Activated naive CD4-positive, alpha-beta T cell treated with anti-CD3 and anti-CD28 coated beads for 36 hours (primary cell): ENCODE measurements at places on chromosomes 1 and 21. TPM values are rescaled to one million over a fixed set of nuclear protein-coding genes. Genes with fewer than 3 reads are reported as not detected.

- H3K27ac ChIP-seq = no peak overlapping the region
- no peak overlapping the region for H3K4me3 ChIP-seq
- peaks cover 2% of the 10 kb centered on the region for H3K27me3 ChIP-seq
- peaks cover 8% of the 10 kb centered on the region for H3K4me1 ChIP-seq
Measured at GRCh38 chr21:14742119-14742518, 196.0 kb upstream of the SAMSN1 start.

JAM2 gene
- total RNA-seq = 0.27 TPM

GRCh38 chr1:228228601-228229074, 20.8 kb downstream of the OBSCN start:
- H3K36me3 ChIP-seq = peaks cover 61% of the 10 kb centered on the region
- no peak for DNase-seq
- no peaks in the 10 kb centered on the region for H3K27me3 ChIP-seq
- no peaks in the 10 kb centered on the region for H3K4me1 ChIP-seq
- H3K27ac ChIP-seq = no peak overlapping the region

TNNI3K gene
- total RNA-seq = 0.40 TPM

GRCh38 chr1:214913966-214914365, 168.6 kb upstream of the KCNK2 start:
- H3K4me3 ChIP-seq = no peak overlapping the region
- no peak overlapping the region for H3K27ac ChIP-seq

ALX3 gene
- total RNA-seq = not detected

CD1E gene
- total RNA-seq = not detected

OR14K1 gene
- not detected for total RNA-seq

CFHR4 gene
- total RNA-seq = not detected

DNA sequence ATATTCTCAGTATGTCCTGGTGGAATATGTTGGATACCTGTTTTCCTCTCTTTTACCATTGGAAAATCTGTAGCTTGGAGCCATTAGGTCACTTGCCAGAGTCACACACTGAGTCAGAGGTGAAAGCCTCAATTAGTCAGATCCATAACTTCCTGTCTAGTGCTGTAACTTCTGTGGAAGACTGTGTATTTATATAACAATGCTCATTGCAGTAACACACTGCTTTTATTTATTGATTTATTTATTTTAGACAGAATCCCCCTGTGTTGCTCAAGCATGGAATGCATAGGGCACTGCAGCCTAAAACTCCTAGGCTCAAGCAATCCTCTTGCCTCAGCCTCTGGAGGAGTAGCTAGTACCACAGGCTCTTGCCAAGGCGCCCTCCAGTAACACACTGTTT, 1.3 kb upstream of the DOCK7 start:
- H3K27ac ChIP-seq = peak overlapping the region; percentile 51
- peaks cover 3% of the 10 kb centered on the region for H3K27me3 ChIP-seq
- H3K4me3 ChIP-seq = no peak overlapping the region
- peak; percentile 14 for DNase-seq
- H3K4me1 ChIP-seq = peaks cover 26% of the 10 kb centered on the region

DNA sequence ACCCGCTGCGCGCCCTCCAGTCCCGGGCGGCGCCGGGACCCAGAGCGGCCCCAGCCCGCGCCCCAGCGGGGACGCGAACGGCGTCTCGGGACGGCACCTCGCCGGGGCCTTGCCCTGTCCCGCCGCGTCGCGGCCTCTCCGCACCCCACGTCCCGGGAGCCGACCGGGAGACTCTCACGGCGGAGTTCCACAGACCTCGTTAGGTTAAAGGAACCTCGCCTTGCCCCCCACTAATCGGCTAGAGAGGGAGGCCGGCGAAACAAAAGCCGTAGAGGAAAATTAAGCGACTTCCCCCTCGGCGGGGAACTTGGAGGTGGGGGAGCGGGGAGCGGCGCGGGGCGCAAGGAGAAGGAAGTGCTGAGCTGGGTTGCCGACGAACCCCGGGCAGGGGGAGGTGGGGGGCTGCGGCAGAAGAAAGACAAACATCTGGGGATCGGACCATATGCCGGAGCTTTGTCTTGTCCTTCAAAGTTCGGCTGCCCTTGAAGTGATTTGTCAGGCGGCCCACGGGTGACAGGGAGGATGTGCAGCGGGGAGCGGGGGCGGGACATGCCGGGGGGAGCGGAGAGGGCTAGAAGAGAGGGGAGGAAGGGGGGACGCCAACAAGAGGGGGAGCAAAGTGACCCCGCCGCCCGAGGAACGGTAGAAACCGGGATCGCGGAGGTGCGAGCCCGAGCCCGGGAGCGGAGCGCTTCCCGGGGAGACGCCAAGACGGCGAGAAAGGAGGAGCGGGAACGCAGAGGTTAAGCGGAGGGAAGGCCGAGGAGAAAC, 120.0 kb upstream of the RRP15 start:
- no peaks in the 10 kb centered on the region for H3K36me3 ChIP-seq
- H3K27me3 ChIP-seq = peaks cover 54% of the 10 kb centered on the region
- peak; percentile 10 for DNase-seq
- no peak overlapping the region for H3K27ac ChIP-seq
- H3K4me1 ChIP-seq = peaks cover 15% of the 10 kb centered on the region

DNA sequence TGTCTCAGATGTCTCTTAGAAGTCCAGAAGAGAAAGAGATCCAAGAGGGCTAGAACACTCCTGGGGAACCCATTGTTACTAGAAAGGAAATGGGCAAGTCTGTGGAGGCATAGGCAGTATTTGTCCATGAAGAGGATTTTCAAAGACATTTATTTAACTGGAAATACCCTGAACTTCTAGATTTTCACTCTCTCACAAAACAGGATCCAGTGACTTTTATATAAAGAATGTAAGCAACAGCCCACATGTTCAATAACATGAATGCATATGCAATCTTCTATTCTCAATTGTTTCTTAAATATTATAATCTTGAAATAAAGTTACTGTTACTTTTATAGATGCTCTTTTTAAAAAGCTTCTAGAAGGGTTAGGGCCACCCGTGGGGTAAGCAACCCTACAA, 53.4 kb downstream of the TBX15 start:
- peaks cover 6% of the 10 kb centered on the region for H3K27me3 ChIP-seq
- no peak overlapping the region for H3K4me3 ChIP-seq
- H3K4me1 ChIP-seq = no peaks in the 10 kb centered on the region
- no peak for DNase-seq

NBPF14 gene
- total RNA-seq = 14.9 TPM

DNA sequence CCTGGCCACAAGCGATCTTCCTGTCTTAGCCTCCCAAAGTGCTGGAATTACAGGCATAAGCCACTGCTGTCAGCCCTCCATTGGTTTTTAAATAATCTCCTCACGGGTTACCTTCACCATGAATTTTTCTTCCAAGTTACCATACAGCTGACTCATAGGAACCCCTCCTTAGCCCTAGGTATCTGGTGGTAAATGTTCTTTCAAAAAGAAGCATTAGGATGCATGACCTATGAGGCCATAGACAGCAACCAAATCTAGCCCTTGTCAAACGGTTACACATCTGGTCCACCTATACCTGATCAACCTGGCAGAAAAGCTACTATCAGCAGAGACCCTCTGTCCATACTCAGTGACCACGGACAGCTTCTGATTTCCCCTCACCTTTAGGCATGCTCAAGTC, 12.7 kb upstream of the DEGS1 start:
- DNase-seq = no peak
- H3K4me3 ChIP-seq = no peak overlapping the region
- H3K4me1 ChIP-seq = peaks cover 34% of the 10 kb centered on the region

FAM72B gene
- total RNA-seq = 52.3 TPM
